ENCODE measurements at places on chromosomes 1 and 21.

GRCh38 chr1:30313584-30313983 lies 409.8 kb downstream of the MATN1 start:
- DNase-seq, result no peak

DNA sequence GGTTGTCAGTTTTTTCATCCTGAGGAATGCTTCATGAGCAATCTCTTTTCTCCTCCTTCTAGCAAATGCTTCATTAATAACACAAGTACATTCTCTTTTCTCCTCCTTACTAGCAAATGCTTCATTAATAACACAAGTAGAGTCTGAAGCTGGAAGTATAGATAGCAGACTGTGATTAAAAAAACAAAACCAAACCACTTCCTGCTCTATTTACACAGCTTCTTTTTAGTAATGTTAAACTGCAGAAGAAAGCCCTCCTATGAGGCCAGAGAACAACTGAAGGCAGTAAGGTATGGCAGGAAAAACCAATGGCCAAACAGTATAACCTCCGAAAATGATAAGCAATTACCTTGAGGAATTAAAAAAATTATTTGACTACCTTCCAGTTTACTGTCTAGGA lies 90.1 kb downstream of the ZSWIM5 start:
- no peak for DNase-seq

- no peak for DNase-seq
Measured at GRCh38 chr21:42336054-42336453, 14.7 kb downstream of the TFF2 start.

GRCh38 chr1:173473599-173474011 lies 3.5 kb upstream of the PRDX6 start:
- no peak for DNase-seq

DNA sequence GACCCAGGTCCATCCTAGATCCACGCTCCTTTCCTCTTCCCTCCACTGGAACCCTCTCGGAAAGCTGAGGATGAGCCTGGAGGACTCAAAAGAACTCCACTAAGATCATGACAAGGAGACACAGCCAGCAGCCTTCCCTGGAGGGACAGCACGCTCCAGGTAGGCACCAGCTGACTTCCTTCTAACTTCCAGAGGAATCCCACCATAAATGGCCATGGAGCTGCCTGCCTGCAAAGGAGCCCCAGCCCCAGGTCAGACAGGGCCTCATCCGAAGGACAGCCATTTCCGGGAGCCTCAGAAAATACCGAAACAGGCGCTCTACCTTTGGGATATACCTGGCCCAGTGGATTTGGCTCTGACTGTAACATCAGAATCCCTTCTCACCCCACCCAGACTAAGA lies 4.1 kb downstream of the SH3BP5L start:
- no peak for DNase-seq

GRCh38 chr1:190353538-190354101 lies 124.0 kb downstream of the BRINP3 start:
- DNase-seq, result no peak

- DNase-seq, result no peak
Measured at GRCh38 chr1:219699870-219700269, 87.0 kb upstream of the ZC3H11B start.

- DNase-seq, result no peak
Measured at GRCh38 chr1:74779750-74780149, 46.8 kb downstream of the TYW3 start.

- no peak for DNase-seq
Measured at GRCh38 chr1:17007121-17007520, 4.6 kb downstream of the ATP13A2 start.

GRCh38 chr1:219152751-219153150 lies 20.9 kb upstream of the LYPLAL1 start:
- no peak for DNase-seq

GRCh38 chr1:163604321-163604720 lies 282.6 kb downstream of the NUF2 start:
- no peak for DNase-seq

DNA sequence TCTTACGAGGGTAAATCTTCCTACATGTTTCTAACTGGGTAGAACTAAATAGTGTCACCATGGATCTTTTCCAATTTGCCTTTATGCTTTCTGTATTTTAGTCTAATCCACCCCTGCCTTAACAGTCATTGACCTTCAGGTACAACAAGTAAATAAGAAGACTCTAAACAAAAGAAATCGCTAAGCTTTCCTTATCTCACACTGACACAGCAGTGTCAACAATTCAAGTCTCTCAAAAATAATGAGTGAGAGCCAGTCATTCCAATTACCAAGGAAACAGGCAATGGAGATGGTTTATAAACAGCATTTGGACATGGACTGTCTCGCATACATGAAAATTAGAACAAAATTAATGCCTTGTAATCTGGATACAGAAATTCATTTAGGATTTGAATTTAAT lies 365.8 kb downstream of the VAV3 start:
- no peak for DNase-seq

DNA sequence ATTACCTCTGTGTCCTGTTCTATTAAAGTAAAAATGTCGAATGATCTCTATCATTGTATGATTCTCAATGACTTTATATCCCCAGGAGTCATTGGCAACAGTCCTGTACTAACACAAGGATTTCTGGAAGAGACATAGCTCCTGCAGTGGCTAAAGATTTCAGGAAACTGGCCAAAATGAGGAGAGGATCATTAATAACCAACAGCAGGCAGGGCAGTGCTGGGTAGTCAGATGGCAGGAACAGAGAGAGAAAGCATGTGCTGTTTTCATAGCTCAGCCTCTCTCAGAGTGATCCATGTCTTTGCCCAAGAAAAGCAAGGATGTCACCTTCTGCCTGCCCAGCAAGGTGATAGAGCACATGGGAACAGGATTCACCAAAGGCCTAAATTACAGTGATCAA lies 604.7 kb upstream of the PLXNA2 start:
- DNase-seq, result no peak

DNA sequence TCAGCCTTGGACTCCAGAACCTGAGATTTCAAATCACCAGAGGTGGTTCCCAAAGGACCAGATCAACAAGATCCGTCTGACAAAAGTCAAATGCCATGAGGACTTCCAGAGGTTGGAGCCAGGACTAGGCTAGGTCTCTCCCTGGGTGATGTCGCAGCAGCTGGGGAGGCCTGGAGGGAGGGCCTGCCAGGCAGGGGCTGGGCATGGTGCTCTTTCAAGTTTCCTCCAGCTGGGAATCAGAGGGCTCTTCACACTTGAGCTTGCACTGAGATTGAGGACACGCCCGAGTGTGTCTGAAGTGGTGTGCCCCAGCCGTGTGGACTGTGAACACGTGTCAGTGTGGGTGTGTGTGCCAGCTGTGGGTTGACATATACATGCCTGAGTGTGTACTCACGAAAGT lies 21.3 kb upstream of the RSPO1 start:
- DNase-seq, result no peak

- DNase-seq, result no peak
Measured at GRCh38 chr1:102757363-102757762, 351.0 kb downstream of the COL11A1 start.

DNA sequence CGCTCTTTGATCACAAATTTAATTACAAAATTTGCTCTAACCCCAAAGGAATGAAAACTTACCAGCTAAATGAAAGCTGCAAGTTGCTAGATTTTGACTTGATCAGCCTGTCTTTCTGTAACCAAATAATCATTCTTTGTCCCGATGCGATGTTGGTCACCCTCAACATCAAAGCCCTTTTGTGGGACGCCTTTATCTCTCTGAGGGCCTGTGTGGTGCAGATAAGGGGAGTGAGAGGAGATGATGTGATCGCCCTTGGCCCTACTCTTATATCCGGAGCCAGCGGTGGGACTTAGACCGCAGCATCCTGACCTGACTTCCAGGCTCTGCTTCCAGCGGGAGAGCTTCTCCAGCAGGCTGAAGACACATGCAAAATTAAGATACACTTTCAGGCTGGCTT lies 19.3 kb upstream of the UMODL1 start:
- DNase-seq, result no peak

GRCh38 chr21:44612029-44612486 lies at the start of gene KRTAP10-8:
TSS of gene KRTAP10-8 (plus strand) at chr21:44612079. CDS start at chr21:44612101, 22 bp downstream.
- no peak for DNase-seq

GRCh38 chr1:234842726-234843641 lies 233.0 kb upstream of the IRF2BP2 start:
- DNase-seq, result peak; percentile 34

DNA sequence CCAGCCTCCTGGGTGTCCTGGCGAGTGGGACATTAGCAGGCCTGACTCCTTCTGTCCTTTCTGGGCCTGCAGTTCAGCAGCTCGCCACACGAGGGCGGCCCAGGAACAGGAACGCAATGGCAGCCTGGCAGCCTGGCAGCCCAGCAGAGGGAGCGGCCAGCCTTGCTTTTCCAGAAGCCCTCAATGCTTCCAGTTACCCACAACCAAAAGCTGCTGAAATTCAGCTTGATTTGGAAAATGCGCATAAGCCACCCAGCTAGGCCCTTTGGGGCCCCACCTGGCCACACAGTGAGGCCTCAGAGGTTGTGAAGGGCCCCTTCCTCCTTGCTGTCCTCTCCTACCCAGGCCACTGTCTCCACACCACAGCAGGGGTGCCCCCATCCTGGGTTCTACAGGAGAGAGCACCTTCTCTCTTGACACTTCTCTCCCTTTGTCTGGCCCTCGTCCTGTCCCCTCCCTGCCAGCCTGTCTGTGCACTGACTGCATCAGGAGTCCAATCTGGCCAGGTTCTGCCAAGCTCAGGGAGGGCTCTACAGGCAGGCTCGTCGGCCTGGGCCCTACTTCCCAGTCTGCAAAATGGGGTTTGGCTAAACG lies 103.4 kb upstream of the VAMP3 start:
- DNase-seq, result peak; percentile 89

- DNase-seq, result no peak
Measured at GRCh38 chr1:31955917-31956736, 18.0 kb upstream of the PTP4A2 start.

DNA sequence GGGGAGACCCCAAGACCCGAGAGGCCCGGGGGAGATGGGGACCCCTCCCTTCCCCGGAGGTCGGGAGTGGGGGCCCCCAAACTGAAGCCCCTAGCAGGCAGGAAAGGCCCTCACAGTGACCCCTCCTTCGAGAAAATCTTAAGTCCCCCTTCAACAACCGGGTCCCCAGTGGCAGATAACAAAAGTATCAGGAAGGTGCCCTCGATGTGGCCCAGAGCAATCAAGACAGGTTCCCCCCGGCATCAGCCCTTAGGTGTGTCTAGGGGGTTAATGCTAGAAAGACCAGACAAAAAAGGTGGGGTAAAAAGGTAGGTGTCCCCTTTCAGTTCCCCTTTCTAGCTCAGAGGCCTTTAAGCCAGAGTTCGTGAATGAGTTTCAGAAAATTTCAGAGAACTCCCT lies 282 bp upstream of the ECE1 start:
- no peak for DNase-seq

- peak; percentile 19 for DNase-seq
Measured at GRCh38 chr1:36553591-36554322, 71.0 kb upstream of the CSF3R start.

GRCh38 chr1:231419738-231420298 lies 2.3 kb downstream of the EGLN1 start:
- DNase-seq, result no peak

DNA sequence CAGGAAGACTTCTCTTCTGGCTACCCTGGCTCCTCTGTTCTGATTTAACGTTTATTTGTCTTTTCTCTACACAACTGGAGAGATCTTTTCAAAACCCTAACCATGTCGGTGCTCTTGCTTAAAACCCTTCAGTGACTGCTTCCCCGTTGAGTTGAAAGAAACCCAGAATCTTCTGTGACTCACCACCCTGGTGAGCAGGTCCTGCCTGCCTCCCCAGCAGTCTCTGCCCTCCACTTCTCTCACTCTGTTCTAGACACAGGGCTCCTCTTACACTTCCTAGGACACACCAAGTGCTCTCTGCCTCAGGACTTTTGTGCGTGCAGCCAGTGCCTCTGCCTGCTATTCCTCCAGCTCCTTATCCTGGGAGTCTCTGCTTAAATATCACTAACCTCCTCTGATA lies 131.4 kb downstream of the IER5 start:
- no peak for DNase-seq

- DNase-seq, result no peak
Measured at GRCh38 chr1:211328866-211329475, 2.3 kb downstream of the TRAF5 start.
